Activated naive CD8-positive, alpha-beta T cell treated with anti-CD3 and anti-CD28 coated beads, Interleukin-2, amount 10 ng/mL, durations not matched to agents 7 days and 5 days (primary cell): ENCODE measurements at places on chromosomes 2 and 18. TPM values are rescaled to one million over a fixed set of nuclear protein-coding genes. Genes with fewer than 3 reads are reported as not detected.

The C1QL2 gene
- total RNA-seq = not detected

The EMILIN1 gene
- total RNA-seq = 1.2 TPM

The PDE1A gene
- not detected for total RNA-seq

The SNTG2 gene
- total RNA-seq = 3.5 TPM

The BOLL gene
- total RNA-seq = not detected

The TGFBRAP1 gene
- total RNA-seq = 17.8 TPM

The ADD2 gene
- 20.9 TPM for total RNA-seq

The CYS1 gene
- 0.14 TPM for total RNA-seq

The ITGB6 gene
- total RNA-seq = not detected

The ZBTB7C gene
- not detected for total RNA-seq

The CPLX4 gene
- total RNA-seq = not detected

The PROKR1 gene
- total RNA-seq = not detected

The RTTN gene
- total RNA-seq = 32.5 TPM
